Stimulated activated CD4-positive, alpha-beta T cell treated with anti-CD3 and anti-CD28 coated beads, Interleukin-4, amount 100 ng/mL, for 1 hour (primary cell): ENCODE measurements at places on chromosomes 2 and 18.

- no peak for DNase-seq
These were observed 59.6 kb upstream of the LINC00305 start for GRCh38 chr18:64208516-64208915.

DNA sequence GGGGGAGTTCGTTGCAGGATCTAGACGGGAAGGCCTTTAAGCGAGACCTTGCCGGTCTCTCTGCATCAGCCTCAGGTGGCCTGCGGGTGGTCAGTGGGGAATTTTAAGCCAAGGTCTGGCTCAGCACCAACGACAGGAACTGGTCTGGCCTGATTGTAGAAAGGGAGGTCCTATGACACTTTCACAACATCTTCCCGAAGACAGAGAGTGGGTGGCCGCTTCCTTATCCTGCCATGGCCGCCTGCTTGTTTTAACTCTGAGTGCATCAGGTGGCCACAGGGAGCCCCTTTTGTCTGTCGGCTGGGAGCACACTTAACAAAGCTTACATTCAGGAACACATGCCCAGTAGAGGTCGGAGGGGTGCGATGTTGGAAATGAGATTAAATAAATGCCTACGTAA lies 363.7 kb upstream of the MYT1L start:
- DNase-seq, result no peak

DNA sequence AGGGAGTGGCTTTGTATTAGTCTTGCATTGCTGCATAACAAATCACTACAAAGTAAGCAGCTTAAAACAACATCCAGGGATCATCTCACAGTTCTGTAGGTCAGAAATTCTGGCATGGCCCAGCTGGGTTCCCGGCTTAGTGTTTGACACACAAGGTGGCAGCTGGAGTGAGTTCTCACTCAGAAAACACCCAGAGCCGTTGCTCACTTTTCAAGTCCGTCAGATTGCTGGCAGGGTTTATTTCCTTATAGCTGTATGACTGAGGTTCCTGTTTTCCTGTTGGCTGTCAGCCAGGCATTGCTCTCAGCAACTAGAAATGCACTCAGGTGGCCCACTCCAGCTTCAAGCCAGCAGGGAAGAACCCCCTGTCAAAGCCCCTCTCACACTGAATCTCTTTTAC lies 324.1 kb downstream of the CCDC178 start:
- DNase-seq, result no peak

- DNase-seq, result no peak
These were observed 1589.5 kb upstream of the PIK3C3 start for GRCh38 chr18:40365526-40365925.

- peak; percentile 19 for DNase-seq
These were observed 385.6 kb upstream of the ID2 start for GRCh38 chr2:8296306-8296705.

- no peak for DNase-seq
These were observed 143.7 kb downstream of the IRS1 start for GRCh38 chr2:226655871-226656270.

- no peak for DNase-seq
These were observed 40.5 kb downstream of the NEURL3 start for GRCh38 chr2:96464651-96465050.

GRCh38 chr2:152421521-152422370 lies 86.8 kb downstream of the FMNL2 start:
- no peak for DNase-seq

- DNase-seq, result no peak
These were observed 265.5 kb upstream of the KCNJ3 start for GRCh38 chr2:154433010-154433409.

GRCh38 chr18:58152891-58153290 lies 108.9 kb downstream of the NEDD4L start:
- no peak for DNase-seq

- DNase-seq, result no peak
These were observed 20.7 kb upstream of the GYPC start for GRCh38 chr2:126635281-126635680.

DNA sequence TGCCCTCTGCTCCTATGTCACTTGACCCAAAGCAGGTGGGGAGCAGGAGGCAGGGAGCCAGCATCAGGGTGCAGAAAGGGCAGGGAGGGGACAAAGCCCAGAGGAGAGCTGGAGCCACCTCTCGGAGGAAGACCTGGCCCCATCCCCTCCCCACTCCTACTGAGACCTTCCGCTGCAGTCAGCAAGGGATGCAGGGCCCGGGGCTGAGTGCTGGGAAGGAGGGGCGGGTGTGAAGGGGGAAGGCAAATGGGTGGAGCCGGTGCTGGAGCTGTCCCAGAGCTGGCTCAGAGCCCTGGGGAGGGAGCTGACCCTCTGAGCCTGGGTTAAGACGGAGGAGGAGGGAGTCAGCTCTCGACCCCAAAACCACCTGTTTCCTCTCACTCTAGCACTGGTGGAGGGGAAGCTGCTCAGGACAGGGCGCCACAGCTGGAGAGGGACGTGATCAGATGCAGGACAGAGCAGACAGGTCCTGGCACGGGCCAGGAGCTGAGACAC lies 33.8 kb downstream of the HS1BP3 start:
- DNase-seq, result no peak

- DNase-seq, result peak; percentile 10
These were observed 78.3 kb upstream of the CRIM1 start for GRCh38 chr2:36277146-36277808.

- DNase-seq, result no peak
These were observed 5.0 kb upstream of the GPR35 start for GRCh38 chr2:240620149-240620731.

DNA sequence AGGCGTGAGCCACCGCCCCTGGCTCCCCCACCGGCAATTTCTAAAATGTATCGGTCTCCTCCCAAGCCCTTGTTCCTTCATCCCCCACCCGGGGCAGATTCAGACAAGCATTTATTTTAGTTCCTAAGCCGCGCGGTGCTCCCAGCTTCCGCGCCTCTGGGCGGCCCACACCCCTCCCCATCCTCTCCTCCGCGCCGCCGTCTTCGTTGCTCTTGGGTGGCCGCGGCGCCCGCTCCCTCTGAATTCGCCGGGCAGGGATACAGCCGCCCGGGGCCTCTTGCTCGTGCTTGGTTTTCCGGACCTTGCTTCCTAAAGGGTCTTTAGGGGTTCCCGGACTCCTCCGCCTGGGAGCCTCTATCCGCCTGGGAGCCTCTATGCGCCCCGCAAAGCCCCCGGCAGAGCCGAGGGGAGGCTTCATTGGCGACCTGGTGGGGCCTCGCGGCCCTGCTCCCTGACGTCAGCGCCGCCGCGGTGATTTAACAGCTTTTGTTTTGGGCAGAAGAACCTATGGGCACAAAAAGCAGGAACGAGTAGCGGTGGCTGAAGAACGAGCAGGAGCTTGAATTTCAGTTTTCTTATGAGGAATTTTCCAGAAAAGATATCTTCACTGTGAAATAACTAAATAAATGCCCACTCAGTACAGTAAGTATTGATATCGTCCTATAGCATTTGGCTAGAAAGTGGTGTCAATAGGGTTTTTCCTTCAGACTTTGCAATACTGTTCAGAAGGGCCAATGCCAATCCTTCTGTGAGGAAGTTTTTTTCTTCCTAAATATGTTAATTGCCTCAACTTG lies 37.3 kb downstream of the PRKRA start:
- peak; percentile 77 for DNase-seq

DNA sequence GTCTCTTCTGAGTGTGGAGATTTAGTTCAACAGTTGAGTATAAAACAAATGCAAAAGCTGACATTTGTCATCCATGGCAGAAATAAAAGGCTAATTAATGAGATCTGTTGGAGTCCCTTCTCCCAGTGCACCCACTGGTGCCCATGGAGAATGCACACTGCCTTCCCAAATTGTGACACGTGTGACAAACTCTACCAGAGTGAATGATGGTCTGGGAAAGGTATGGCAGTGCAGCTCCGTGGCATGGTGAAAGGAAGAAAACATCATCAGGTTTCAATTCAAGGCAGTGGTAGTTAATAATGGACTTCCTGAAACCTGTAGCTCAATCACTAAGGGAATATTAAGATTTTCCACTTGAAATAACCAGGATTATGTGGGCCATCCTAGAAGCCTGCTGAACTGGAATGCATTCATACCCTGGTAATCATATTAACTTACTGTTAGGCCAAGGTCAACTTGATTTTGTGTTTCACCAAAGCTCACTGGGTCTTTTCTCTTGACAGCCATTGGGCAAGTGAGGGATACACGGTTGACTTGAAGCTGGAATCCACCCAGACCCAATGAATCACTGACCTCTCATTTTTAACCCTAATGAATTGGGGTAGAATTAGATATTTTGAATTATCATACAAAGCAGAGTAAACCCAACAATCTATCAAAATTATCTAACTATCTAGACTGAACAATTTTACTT lies 167.6 kb downstream of the AFF3 start:
- DNase-seq, result no peak

DNA sequence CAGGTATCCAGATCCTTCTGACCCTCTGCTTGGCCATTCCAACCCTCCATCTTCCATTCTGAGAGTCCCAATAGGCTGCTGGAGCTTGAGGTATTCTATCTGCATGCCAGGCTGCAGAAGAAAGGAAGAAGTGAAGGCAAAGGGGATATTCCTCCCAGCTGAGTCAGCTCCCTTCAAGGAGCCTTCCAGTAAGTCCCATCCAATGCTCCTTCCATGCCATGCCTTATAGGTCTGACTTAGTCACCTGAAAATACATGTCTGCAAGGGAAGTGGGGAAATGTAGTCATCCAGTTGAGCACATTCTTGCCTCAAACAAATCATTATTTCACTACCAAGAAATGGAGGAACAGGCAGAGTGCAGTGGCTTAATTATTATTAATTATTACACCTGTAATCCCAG lies 464.6 kb downstream of the CNTNAP5 start:
- no peak for DNase-seq

DNA sequence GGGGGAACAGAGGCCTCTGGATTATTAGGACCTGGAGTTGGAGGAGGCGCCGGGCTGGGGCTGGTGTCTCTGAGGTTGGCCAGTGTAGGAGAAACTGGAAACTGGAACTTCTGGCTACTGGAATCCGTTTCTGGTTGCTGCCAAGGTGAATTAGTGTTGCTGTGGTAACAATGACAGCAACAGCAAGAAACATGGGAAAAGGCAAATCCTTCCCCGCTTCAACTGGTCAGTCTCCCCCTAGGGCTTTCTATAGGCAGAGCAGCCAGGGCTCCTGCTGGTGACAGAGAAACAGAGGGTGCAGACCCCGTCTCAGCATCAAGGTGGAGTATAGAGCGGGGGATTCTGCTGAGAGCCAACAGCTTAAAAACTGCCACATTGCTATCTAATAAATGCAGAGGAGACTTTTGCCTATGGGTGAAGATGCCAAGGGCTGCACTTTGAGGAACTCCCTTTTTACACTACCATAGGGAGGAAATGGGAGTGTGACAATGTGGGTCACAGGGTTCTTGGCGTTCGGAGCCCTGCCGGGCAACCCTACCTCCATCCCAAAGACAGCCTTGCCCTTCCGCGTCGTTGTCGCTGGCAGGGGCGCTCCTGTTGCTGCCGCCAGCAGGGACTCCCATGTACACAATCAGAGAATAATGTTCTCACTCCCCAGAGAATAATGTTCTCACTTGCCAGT lies 81.4 kb upstream of the CABLES1 start:
- DNase-seq, result no peak

- no peak for DNase-seq
These were observed 3.8 kb downstream of the ANKRD12 start for GRCh38 chr18:9140381-9140780.

DNA sequence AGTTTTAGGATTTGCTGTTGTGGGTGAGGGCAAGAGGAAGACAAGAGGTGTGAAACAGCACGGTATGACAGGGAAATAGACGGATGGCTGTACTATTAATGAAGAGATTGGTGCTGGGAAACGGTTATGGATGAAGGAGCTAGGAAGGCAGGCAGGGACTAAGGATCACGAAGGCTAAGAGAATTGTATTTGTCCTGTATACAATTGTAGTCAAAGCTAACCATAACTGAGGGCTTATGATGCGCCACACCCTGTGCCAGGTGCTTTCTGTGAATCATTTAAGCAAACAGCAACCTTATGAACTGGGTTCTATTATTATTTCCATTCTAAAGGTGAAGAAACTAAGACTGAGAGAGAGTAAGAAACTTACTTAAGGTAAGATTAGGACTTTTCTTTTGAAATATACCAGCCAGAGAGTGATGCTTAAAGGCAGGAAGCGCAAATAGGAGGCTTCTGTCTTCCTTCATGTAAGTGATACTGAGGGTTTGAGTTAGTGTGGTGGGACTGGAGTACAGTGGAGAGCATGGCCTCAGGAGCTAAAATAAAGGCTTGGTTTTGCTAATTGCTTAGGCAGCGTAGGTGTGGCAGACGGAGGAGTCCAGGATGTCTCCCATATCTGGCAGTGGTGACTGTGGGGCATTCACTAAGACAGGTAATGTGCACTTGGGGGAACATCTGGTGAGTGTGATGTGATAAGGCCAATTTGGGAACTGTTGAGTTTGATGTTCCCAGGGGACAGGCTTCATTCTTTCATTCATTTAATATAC lies 85.8 kb downstream of the PLEKHM3 start:
- DNase-seq, result no peak

GRCh38 chr2:168734199-168734760 lies 68.2 kb upstream of the NOSTRIN start:
- no peak for DNase-seq

GRCh38 chr2:40760071-40760666 lies 308.3 kb upstream of the SLC8A1 start:
- DNase-seq, result no peak

DNA sequence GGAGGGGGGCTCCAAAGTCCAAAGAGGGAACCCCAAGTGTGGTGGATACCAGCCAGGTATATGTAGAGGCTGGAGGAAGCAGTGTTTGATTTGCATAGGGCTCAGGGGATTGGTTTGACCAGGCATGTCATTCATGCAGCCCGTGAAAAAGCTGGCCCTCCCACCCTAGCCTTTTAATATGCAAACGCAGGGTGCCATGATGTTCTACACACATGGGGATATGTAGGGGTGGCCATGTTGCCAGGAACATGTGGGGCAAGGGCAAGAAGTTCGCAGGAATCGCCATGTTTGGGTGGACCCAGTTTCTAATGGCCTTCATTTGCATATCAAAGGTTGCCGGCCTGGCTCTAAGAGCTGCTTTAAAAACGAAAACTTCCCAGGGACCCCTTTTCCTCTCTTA lies 33.6 kb downstream of the B3GNT7 start:
- no peak for DNase-seq

- no peak for DNase-seq
These were observed 317.1 kb downstream of the MYCN start for GRCh38 chr2:16257322-16258028.

DNA sequence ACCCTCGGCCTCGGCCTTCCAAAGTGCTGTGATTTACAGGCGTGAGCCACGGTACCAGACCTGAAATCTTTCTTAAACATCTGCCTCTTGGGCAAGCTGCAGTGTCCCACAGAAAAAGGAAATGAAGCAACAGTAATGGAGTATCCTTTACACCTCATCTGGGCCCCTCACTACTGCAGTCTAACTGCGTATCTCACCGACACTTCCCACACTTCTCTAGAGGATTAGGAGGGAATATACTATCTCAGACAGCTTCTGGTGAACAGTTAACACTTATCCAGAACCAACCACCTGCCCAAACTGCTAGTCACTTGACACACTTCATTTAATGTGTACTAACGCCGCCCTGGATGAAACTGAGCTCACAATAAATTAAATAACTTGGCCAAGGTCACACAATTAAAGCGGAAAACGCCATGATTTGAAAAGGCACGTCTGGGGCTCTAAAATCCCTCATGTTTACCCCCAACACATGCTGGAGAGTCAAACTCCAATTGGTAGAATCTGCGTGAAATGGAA lies 993 bp downstream of the COX7A2L start:
- no peak for DNase-seq
